GM23248 (cell line): ENCODE measurements at places on chromosomes 3 and 15.
A peak's percentile ranks its signal among the peaks of the same experiment; 100 is the strongest.

DNA sequence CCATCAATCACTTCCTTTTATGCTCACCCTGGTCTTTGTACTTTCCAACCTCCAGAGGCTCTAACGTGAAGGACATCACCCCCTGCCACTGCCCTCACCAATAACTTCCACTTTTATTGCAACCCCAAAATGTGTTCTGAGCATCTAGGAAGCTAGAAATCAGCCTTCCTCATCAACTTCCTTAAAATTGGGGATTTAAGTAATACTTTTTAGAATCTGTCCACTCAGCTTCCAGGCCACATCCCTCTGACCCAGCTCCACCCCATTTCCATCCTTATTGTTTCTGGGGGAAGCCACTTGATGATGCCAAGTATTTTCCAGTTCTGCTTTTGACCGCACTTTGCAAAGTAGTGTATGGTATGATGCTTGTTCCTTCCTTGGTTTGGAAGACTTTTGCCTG lies 73.5 kb upstream of the XCR1 start:
- DNase-seq, result no peak

DNA sequence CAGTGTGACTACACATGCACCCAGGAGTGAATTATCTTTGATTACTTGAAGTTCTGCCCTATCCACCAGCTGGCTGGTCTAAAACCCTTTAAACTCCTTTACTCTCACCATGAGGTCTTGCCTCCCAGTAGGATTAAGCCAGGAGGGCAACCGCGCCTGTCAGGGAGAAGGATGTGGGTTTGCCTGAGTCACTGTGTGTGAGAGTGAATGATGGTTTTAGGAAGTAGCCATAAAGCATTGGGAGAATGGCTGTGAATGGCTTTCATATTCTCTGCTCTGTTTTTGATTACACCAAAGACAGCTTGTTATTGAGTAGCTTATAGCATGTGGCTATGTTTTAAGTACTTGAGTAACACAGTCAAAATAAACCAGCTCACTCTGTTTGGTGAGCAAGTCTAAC lies 637.7 kb upstream of the TBL1XR1 start:
- DNase-seq, result peak; percentile 82

DNA sequence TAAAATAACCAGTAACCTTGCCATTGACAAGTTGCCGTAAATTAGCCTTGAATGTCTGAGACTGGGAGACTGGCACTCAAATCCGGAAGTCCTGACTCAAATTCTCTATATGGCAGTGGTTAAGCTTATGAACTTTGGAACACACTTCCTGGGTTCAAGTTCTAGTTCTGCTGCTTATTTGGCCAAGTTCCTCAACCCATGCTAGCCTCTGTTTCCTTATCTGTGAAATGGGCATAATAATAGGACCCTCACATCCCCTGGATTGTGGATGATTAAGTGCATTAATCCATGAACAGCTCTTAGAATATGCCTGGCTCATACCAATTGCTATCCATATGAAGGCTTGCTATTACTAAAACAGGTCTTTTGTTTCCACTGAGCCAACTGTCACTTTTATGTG lies 311.5 kb downstream of the EDEM1 start:
- no peak for DNase-seq

GRCh38 chr3:155164306-155164705 lies 84.2 kb downstream of the MME start:
- DNase-seq, result no peak

- no peak for DNase-seq
Measured at GRCh38 chr15:51137024-51137423, 42.3 kb upstream of the TNFAIP8L3 start.
